ENCODE measurements at places on chromosomes 7 and 10.

DNA sequence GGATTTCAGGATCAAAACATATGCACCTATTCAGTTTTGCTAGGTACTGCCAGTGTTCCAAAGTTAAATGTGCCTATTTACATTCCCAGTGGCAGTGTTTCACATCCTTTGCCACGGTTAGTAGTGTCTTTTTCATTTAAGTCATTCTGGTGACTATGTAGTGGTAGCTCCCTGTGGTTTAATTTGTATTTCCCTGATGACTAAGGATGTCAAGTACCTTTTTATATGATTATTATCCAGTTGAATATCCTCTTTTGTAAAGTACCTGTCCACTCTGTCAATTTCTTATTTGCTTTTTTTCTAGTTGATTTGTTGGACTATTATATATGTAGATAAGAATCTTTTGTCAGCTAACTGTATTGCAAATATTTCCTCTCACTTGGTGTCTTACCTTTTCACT is 45.1 kb downstream of the TMEM60 start:
- no peak for DNase-seq

- DNase-seq, result no peak
Measured at GRCh38 chr7:14229047-14229446, 239.6 kb upstream of the ETV1 start.

GRCh38 chr7:129556607-129557133 is 54.3 kb downstream of the SMKR1 start:
- DNase-seq, result peak; percentile 63

DNA sequence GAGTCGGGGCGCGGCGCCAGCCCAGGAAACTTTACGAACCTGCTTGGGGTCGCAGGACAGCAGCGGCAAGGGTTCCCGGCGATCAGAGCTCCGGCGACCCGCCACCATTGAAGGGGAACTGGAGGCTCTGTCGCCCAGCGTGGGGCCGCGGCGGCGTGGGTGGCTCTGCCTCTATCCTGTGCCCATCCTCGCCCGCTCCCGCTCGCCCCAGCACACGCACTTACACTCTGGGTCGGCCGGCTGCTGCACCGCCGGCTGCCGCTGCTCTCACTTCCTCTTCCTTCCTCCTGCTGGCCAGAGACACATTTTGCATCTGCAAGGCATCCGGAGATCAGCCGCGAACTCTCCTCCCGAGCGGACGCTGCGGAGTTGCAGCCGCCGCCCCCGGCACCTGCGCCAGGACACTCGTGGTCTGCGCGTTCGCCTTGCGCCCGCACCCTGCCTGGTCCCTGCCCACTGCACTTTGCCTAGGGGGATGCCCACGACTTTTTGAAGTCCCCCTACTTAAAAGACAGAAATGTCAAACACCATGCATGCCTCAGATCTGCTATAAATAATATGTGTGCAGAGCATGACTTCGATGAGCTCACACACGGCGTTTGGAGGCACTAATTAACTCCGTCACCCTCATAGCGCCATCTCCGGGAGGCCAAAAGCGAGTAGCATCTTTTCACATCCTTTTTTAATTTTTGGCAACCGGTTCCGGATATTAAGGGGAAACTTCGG is at the start of gene ELMO1:
Gene ELMO1 (minus strand): TSS at position 229 of the 726 bp plus-strand sequence. CDS start 106,174 bp downstream, outside the sequence.
- peak; percentile 93 for DNase-seq

DNA sequence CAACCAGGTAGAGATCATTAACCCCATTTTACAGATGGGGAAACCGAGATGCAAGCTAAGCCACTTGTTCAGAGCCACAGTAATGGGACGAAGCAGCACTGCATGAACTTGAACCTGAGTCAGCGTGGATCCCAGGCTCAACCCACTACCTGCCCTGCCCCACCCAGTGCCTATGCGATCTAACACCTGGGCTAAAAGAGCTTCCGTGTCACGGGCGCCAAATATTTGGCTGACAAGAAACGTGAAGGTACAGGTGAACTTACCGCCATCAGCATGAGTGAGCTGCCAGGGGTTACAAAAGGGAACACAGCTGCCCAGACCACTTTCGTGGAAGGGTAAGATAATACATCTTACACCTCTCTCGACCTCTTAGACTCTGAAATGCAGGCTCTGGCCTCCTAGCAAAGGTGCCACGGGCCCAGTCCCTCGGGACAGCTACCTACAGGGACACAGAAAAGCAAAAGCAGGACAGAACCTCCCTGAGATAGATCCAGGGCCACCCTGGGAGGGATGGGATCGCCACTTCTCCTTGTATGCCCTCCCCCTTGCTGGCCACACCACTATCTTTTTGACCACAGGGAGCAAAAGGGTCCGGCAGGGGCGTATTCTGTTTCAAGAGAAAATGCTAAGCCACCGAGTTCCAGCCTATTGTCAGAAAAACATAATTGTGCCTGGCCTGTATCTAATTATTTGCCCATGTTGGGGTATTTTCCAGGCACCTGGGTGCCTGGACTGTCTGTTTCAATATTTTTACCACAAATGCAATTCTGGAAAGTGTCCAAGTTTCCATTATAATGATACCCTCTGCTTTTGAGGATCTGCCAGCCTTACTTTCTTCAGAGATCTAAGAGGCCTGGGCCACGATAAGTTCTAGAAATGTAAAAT is 6.4 kb downstream of the CHST15 start:
- no peak for DNase-seq

- DNase-seq, result no peak
Measured at GRCh38 chr10:118031351-118032075, 15.2 kb downstream of the RAB11FIP2 start.

- no peak for DNase-seq
Measured at GRCh38 chr7:156610130-156610529, 30.4 kb upstream of the RNF32 start.

GRCh38 chr10:79127151-79127961 is 58.6 kb downstream of the ZMIZ1 start:
- peak; percentile 86 for DNase-seq

DNA sequence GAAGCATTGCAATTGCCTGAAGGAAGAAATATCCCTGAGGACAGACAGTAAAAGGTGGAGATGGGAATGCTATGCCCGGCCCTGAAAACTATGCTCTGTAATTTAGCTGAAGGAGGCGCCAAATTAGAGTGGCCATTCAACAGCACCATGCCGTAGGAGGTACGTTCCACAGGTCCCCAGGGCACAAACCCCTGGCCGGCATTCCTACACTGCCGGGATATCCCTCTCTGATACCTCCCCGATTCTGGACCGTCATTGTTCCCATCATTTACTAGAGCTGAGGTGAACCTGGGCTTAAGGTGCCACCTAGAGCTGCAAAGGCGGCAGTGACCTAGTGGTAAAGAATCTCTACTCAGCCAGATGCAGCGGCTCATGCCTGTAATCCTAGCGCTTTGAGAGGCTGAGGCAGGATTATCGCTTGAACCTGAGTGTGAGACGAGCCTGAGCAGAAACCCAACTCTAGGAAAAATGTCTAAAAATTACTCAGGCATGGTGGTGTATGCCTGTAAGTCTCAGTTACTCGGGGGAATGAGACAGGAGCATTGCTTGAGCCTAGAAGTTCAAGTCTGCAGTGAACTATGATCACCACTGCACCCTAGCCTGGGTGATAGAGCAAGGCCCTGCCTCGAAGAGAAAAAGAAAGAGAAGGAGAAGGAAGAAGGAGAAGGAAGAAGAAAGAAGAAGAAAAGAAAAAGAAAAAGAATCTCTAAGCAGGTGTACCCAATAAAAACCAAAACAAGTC is 53.0 kb upstream of the TNKS2 start:
- peak; percentile 89 for DNase-seq

DNA sequence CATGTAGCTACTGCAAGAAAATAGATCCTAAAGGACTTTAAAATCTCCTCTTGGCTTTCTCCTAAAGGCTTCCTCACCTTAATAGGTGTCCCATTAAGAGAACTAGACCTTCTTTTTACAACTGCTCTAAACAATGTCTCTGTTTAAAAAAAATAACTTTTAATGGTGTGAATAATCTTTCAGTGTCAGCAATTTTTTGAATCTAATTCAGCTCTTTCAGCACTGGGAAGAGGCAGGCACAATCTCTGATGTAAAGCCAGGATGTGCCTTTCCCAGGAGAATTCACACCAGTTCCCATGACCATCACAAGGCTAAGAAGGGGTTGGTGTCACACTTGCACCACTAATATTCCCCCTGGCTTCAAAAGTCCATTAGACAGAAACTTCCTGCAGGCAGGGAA is 254.6 kb downstream of the XPNPEP1 start:
- no peak for DNase-seq

- DNase-seq, result peak; percentile 21
Measured at GRCh38 chr7:159075563-159076238, 69.0 kb downstream of the VIPR2 start.
